ENCODE measurements at places on chromosomes 2 and 18.
A peak's percentile ranks its signal among the peaks of the same experiment; 100 is the strongest.

GRCh38 chr2:61759005-61759404 is 94.9 kb downstream of the FAM161A start:
- no peak for DNase-seq

DNA sequence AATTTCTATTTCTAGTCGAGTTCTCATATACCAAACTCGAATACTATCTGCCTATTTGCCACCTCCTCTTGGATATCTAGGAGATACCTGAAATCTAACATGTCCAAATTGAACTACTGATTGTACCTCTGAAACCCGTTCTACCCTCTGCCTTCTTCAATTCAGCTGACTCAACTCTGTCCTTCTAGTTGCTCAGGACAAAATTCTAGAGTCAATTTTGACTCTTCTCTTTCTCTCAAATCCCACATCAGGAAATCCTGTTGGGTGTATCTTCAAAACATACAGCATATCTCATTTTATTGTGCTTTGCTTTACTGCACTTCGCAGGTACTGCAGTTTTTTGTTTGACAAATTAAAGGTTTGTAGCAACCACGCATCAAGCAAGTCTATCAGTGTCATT is 137.8 kb downstream of the ZAP70 start:
- DNase-seq: no peak

GRCh38 chr18:51074605-51075004 is 44.6 kb downstream of the SMAD4 start:
- DNase-seq: no peak

DNA sequence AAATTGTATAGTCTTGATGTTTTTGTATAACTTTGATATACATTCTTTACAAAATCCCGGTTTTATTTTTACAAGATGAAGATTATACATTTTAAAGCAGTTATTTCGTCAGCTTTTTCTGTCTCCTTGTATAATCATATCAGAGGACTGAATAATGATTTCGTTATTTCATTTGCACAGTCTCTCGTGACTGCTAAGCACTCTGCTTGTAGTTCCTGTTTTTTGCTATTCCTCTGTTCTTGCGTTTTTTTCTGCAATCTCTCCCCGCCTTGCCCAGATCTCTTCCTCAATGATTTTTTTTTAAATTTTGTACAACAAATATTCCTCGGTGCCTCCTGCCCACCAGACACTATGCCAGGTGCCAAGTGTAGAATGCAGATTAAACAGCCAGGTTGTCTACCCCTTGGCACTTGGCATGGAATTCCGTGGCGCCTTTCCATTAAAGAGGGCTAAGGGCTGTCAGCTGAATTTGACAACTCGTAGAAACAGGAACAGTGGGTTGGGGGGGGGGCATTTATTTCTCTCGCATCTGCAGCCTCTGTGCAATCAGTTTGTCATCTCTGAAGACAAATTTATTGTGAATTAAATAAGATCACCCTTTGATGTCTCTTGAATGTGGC is 69.6 kb downstream of the KLHL29 start:
- DNase-seq: no peak

DNA sequence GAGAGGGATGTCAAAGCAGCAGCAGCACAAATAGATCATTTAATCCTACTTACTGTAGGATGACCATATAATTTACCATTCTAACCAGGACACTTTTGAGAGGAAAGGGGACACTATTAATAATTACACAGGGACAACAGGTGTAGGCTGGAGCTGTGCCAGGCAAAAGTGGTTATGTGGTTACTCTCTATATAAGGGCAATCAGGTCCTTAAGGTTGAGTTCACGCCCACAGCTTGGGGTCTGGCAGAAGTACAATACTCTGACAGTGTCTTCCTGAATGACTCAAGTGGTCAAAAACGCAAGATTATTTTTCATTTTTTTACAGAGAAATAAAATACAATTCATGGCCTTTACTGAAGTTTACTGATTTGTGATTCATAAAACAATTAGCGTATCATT is 2.8 kb downstream of the PREPL start:
- DNase-seq: peak; percentile 4

- DNase-seq: no peak
These were observed 15.1 kb downstream of the CLIP4 start for GRCh38 chr2:29130295-29130694.

- DNase-seq: no peak
These were observed 7.0 kb downstream of the TAF4B start for GRCh38 chr18:26233208-26233607.

DNA sequence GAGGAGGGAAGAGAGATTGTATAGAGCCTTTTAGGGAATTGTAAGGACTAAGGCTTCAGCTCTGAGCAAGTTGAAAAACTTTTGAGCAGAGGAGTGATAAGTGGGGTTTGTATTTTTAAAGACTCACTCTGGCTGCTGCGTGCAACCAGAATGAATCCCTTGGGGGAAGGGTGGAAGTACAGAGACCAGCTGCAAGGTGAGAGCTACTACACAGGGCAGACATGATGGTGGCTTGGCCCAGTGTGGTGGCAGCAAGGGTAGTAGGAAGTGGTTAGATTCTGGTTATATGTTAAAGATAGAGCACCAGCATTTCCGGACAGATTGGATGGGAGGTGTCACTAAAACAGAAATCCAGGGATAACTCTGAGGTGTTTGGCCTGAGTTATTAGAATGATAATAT is 10.1 kb upstream of the SESTD1 start:
- DNase-seq: no peak

DNA sequence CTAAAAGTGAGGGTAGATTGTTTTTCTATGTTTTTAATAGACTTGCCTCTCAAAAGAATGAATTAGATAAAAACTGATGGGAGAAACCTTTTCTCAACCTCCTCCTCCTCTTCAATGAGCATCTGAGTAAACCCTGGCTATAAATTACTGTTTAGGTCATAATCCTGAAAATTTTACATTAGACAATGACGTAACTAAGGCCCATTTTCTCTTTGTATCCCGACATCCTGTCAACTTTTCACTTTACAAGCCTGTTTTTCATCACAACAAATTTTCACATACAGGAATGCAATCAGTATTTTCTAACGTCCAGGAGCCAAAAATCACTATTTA is 1.3 kb downstream of the SPIRE1 start:
- DNase-seq: no peak

GRCh38 chr2:213524164-213524563 is 239.9 kb downstream of the SPAG16 start:
- no peak for DNase-seq

GRCh38 chr2:197908156-197908555 is 103.8 kb downstream of the PLCL1 start:
- DNase-seq: no peak

DNA sequence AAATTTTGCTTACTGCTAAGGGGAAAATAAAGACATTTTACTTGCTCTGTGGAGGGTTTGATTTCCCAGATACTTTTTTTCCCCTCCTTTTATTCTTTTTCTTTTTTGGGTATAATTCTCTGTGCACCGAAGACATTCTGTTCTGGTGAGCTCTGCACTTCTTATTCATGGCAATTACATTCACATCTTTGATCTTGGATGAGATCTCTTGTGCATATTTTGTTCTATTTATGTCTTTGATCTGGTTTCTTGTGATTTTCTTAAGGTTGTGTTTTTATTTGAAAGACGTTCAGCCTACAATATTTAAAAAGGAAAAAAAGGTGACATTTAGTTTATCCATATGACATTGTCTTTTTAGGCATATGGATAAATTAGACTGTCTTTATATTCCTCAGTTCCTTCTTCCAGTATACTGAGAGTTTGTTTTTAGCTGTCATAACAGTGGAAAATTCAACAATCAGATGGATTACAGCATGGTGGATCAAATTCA is 33.7 kb upstream of the EPHA4 start:
- DNase-seq: no peak

GRCh38 chr2:30797381-30798015 is 9.7 kb downstream of the CAPN13 start:
- DNase-seq: no peak

GRCh38 chr2:42547014-42547413 is 21.4 kb upstream of the MTA3 start:
- DNase-seq: no peak

DNA sequence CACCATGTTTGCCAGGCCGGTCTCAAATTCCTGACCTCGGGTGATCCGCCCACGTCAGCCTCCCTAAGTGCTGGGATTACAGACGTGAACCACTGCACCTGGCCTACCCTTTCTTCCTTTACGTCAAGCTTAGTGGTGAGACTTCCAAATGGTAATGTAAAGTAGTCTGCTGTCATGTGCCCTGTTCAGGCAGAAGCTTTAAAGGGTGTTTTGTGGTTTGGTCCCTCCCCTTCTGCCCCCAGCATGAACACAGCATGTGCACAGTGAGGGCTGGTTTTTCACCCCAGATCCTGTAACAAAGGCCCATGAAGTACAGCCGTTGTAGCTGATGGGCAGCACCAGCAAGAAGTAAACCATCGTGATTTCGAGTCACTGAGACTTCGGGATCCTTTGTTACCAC is 2.7 kb upstream of the DTYMK start:
- no peak for DNase-seq

DNA sequence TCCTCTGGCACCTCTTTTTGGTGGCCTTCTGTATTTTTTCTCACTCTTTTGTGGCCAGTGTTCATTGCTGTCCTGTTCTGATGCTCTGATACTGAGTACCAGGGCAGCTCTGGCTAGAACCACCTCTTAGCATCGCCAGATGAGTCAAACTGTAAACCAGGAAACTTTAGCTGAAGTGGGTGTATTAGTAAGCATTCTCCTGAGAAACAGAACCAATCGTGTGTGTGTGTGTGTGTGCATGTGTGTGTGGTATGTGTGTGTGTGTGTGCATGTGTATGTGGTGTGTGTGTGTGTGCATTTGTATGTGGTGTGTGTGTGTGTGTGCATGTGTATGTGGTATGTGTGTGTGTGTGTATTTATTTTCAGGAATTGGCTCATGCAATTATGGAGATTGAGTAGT is 166.3 kb upstream of the SKOR2 start:
- no peak for DNase-seq

- DNase-seq: no peak
These were observed 66.7 kb upstream of the SH3BP4 start for GRCh38 chr2:234885118-234885517.

DNA sequence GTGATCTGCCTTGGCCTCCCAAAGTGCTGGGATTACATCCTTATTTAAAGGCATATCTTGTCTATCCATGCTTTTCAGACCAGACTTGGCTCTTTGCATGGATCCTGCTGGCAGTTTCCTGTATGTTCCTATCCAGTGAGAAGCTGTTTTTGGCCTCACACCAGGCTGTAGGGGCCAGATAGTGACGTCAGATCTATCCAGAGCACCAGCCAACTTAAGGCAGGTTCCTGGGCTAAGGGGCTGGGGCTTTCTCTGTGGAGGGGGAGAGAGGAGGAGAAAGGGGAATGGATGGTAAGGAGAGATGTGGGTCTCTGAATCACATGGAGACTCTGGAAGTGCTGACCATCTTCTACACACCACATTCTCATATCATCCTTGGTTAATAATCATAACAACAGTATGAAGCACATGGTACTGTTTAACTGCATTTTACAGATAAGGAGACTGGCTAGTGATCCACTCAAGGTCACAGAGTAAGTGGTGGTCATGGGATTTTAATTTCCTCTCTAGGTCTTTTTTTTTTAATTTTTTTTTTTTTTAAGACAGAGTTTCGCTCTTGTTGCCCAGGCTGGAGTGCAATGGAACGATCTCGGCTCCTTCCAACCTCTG is 2.0 kb upstream of the FAM117B start:
- DNase-seq: no peak

DNA sequence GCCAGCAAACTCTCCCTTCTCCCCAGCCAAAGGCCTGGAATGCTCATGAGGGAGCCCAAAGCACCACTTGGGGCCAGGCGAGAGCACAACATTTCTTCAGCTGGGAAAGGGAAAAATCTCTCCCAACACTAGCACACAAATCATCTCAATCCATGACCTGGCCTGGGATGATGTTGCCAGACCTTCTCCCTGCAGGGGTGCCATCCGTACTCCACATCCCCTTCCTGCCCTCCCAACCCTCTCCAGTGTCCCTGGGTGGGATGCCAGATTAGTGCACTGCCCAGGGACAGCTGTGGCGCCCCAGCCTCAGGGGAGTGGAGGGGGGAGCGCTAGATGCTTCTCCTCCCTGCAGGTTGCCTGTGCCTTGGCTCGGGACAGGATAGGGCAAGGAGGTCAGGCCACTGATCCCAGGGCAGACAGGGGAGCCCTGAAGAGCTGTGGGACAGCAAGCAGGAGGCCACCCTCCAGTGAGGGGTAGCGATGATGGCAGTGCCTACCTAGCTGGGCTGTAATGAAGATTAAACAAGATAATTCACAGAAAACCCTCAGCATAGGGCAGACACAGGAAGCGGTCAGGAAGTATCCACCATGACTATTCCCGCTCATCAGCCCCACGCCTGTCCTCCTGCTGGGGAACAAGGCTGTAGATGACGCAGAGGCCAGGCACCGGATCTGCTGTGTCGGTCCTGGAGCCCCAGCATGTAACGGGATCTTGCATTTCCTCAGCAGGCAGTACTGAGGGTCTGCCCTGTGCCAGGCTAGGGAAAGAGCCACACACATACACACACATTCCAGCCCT is 31.1 kb downstream of the SERTAD2 start:
- DNase-seq: no peak

DNA sequence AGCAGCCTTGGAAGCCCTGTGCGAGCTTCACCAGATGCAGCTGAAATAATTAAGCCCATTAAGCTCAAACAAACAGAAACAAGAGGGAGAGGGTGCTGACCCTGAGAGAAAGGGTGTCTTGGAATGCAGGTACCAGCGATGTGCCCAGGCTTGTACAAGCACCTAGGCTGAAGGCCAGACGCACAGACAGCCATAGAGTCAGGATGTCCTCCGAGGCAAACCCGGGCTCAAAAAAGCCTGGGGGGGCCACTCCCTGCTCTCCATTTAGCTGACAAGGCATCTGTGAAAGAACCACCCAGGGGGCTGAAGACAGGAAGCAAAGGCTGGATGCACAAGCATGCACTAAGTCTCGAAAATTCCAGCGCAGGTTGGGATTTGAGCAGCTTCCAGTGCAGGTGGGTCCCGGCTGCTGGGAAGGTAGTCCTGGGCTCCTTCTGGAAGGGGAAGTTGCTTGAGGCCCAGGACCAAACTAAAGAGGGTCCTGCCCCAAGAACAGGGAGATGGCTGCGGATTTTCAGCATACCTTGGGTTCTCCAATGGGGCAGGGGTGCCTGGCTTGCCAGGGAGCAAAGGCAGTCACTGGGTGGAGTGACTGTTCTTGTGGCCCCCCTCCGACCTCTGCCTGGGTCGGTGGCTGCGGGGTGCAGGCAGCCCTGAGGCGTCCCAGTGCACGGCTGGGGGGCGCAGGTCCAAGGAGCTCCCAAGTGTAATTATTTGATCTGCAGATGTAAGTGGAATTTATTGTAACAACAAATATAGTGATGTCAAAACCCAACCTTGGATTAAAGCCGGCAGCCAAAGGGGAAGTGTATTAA is 5.9 kb downstream of the GBX2 start:
- no peak for DNase-seq

GRCh38 chr2:182245963-182246362 is 180.9 kb downstream of the PDE1A start:
- DNase-seq: no peak

- peak; percentile 7 for DNase-seq
These were observed 52.2 kb downstream of the CDK15 start for GRCh38 chr2:201858281-201859184.

- DNase-seq: no peak
These were observed 22.5 kb downstream of the LPIN1 start for GRCh38 chr2:11768946-11769345.

All from stimulated activated CD4-positive, alpha-beta T cell treated with anti-CD3 and anti-CD28 coated beads, Interleukin-2, amount 100 ng/mL, for 4 hours (primary cell).